Natural killer cell treated with Interleukin-12 subunit alpha and Interleukin-12 subunit beta and Interleukin-15 and Interleukin-18, amount 100 ng/mL, for 72 hours (primary cell): ENCODE measurements at places on chromosomes 6 and 20.

GRCh38 chr20:46226602-46227001, 81.7 kb downstream of the CDH22 start:
- no peaks in the 10 kb centered on the region for H3K36me3 ChIP-seq
- peaks cover 34% of the 10 kb centered on the region for H3K27me3 ChIP-seq
- H3K27ac ChIP-seq = no peak overlapping the region
- H3K4me1 ChIP-seq = peaks cover 8% of the 10 kb centered on the region

- H3K27me3 ChIP-seq = no peaks in the 10 kb centered on the region
- H3K4me3 ChIP-seq = no peak overlapping the region
- no peaks in the 10 kb centered on the region for H3K36me3 ChIP-seq
- no peak for DNase-seq
- no peaks in the 10 kb centered on the region for H3K4me1 ChIP-seq
- no peak overlapping the region for H3K27ac ChIP-seq
Measured at GRCh38 chr6:126530775-126531174, 190.9 kb downstream of the CENPW start.

DNA sequence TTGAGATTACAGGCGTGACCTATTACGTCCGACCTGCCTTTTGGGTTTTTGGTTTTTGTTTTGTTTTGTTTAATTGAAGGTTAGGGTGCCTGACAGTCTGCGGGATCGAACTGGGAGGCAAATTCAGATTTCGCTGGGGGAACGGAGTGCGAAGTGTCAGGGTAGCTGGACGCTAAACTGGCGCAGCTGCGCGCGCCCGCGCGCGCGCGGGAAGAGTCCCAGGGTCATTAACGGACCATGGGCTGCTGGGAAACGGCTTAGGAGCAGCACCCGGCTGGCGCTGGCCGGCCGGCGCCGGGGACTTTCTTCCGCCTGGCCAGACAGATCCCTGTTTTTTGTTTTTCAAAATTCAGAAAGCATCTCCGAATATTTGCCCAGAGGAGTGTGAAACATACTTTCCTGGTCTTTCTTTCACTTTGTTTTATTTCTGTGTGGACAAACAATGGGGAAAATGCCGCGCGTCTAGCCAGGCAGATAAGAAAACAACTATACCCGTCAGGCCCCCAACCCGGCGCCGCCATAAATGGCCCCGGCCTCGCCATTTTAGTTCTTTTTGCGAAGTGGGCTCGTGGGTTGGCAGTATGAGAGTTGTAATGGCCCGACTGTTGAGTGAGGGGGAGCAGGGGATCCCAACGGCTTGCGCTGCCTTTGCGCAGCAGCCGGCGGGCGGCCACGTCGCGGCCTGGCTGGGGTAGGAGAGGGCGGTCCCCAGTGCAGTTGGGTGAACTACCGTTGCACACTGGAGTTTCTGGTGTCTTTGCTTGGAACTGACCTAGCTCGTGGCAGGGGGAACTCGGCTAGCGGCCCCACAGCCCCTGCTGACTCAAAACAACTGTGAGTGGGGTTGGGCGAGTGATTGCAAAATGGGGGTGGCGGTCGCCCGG, 7.1 kb downstream of the HSPA1B start:
- peaks cover 53% of the 10 kb centered on the region for H3K4me1 ChIP-seq
- peaks cover 39% of the 10 kb centered on the region for H3K36me3 ChIP-seq
- H3K4me3 ChIP-seq = peak overlapping the region; percentile 90
- DNase-seq = peak; percentile 84

GRCh38 chr6:106882601-106883518, 91.7 kb downstream of the CD24 start:
- H3K4me1 ChIP-seq = no peaks in the 10 kb centered on the region
- no peaks in the 10 kb centered on the region for H3K36me3 ChIP-seq
- H3K27ac ChIP-seq = no peak overlapping the region

GRCh38 chr6:52976149-52976548, 18.9 kb downstream of the GSTA4 start:
- no peaks in the 10 kb centered on the region for H3K36me3 ChIP-seq
- no peak overlapping the region for H3K4me3 ChIP-seq
- DNase-seq = no peak
